ENCODE measurements at places on chromosomes 12 and 14.

DNA sequence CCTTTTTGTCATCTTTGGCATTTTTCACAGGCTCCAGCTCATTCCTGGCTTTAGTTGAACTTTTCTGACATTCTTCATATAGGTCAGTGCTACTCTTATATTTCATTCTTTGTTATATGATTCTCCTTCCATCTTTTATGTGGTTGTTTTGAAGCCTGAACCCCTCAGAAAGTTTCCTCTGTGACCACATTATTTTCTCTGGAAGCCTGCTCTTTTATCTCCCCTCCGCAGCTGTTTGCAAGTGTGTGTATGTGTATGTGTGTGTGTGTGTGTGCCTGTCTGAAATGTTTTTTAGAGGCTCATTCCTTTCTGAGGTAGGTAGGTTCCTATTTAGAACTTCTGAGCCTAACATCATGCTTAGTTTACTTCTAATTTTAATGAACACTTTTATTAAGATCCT, 47.6 kb downstream of the ANO4 start:
- DNase-seq = no peak

- no peak for DNase-seq
Observed at GRCh38 chr14:71467361-71467811, 464.8 kb upstream of the RGS6 start.

DNA sequence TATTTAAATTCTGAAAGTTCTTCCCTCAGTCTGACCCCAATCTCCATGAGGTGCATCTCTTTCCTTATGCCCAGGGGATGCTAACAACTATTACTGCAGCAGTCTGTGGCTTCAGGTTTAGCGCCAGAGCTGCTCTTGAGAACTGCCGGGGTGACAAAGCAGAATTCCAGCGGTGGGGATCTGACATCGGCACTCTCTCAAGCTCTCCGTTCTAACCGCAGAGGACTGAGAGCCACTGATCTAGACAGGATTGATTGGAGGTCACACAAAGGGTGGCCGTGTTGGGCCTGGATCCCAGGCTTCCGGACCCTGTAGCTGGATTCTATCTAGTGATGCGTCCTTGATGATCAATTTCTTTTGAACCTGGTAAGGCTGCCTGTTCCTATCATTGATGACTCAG, 155.6 kb upstream of the TMEM132C start:
- no peak for DNase-seq

- no peak for DNase-seq
Observed at GRCh38 chr12:69553628-69554248, 31.5 kb upstream of the CCT2 start.

DNA sequence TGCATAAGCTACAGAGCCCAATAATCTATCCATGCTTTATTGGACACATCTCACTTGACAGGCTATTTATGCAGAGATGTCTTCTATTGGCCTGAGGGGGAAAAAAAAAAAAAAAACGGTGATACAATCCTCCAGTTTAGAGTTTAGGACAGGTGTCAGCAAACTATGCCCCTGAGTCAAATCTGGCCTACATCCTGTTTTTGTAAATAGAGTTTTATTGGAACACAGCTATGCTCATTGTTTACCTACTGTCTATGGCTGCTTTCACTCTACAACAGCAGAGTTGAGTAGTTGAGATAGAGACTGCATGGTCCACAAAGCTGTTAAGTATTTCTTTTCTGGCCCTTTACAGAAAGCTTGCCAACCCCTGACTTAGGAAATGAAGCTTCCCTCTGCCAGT, 403.1 kb downstream of the C12orf75 start:
- DNase-seq = no peak

DNA sequence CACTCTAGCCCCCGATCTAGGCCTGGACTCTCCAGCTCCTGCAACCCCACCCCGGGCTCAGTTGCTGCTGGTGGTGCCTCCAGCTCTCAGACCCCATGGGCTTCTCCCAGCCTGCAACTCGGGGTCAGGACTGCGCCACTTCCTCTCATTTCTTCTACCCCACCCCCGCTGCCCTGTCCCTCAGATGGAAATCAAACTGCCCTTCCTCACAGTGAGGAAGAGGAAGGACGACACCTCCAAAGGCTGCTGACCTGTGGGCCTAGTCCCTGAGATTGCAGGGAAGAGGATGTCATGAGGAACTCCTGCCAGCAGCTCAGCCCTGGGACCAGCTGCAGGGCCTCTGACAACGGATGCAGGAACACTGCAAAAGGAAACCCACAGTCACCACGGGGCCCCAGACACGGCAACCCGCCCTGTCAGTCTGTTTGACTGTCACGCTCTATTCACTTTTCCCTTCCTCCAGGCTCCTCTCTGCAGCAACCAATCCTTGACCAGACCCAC, 29.3 kb upstream of the PNMA1 start:
- no peak for DNase-seq

- DNase-seq = no peak
Observed at GRCh38 chr14:100015251-100015655, 50.0 kb upstream of the EVL start.

DNA sequence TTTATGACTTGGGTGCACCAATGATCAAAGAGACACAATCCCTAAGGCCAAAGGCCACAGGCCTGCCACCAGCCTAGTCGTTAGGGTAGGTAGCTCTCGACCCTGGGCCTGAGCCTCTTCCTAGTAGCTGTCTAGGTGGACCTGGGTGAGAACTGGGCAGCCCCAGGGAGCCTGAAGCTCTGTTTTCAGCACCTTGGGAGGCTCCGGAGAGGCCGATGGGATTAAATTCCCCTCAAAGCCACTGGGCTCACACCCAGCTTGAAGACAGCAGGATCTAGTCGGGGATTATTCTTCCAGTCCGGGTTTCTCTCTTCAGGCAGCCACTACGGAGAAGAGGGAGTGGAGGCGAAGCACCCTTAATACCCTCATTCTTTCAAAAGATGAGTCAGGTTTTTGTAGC, 79.8 kb downstream of the TMEM260 start:
- DNase-seq = no peak
